ENCODE measurements at places on chromosomes 7 and 10. TPM values are rescaled to one million over a fixed set of nuclear protein-coding genes. Genes with fewer than 3 reads are reported as not detected.

PON1 gene
- total RNA-seq = not detected

DNA sequence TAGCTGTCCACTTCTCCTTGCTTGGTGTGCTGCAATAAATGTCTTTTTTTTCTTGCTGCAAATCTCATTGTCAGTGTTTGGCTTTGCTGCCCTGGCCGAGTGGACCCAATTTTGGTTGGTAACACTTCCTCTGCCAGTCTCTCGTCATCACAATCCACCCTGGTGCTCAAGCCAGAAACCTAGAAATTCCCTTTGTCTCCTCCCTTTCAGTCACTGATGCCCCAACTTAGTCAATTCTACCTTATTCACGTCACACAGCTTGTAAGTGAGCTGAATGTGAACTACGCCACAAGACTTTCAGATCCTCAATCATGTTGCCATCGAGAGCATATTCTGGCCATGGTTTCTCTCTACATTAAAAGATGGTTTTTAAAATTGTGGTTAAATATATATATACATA, 13.0 kb upstream of the FRA10AC1 start:
- peak overlapping the region; percentile 51 for H3K27ac ChIP-seq
- DNase-seq = no peak
- peak overlapping the region; percentile 1 for H3K4me3 ChIP-seq
- H3K36me3 ChIP-seq = no peaks in the 10 kb centered on the region

GRCh38 chr7:130881091-130881798, 147.2 kb upstream of the KLF14 start:
- DNase-seq = no peak
- H3K27me3 ChIP-seq = no peaks in the 10 kb centered on the region
- no peak overlapping the region for H3K27ac ChIP-seq
- peaks cover 7% of the 10 kb centered on the region for H3K4me1 ChIP-seq
- H3K4me3 ChIP-seq = no peak overlapping the region

DNA sequence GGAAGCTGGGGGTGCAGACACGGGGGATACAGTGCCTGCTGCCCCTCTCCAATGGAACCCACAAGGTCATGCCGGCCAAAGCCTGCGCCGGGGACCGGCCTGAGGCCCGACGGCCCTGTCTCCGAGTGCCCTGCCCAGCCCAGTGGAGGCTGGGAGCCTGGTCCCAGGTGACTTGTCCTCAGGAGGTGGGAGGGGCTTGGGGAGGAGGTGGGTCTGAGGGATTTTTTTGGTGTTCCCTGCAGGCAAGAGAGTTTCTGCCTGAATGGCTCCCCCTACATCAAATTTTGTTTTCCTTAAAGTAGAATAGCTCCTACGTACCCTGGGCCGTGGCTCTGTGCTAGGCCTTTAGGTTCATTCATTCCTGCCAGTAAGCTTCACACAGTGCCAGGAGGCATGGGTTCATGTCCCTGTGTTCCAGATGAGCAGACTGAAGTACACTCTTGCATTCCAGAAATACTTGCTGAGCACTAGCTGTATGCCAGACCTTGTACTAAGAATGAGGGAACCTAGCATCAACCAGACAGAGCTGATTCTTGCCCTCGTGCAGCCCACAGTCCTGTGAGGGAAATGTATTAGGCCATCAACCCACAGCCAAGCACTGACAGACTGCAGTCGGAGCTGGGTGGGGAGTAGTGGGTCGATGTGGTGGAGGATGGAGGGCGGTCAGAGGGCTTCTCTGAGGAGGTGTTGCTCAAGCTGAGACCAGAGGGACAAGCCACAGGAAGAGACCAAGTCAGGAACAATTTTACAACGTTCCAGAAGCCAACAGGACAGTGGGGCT, 31.1 kb downstream of the TBATA start:
- DNase-seq = no peak
- H3K4me3 ChIP-seq = no peak overlapping the region
- H3K4me1 ChIP-seq = no peaks in the 10 kb centered on the region

GRCh38 chr7:66426996-66427395, 201.7 kb upstream of the KCTD7 start:
- no peak overlapping the region for H3K27ac ChIP-seq
- no peaks in the 10 kb centered on the region for H3K27me3 ChIP-seq
- DNase-seq = no peak
- no peak overlapping the region for H3K4me3 ChIP-seq
- peaks cover 54% of the 10 kb centered on the region for H3K36me3 ChIP-seq
- no peaks in the 10 kb centered on the region for H3K4me1 ChIP-seq

DNA sequence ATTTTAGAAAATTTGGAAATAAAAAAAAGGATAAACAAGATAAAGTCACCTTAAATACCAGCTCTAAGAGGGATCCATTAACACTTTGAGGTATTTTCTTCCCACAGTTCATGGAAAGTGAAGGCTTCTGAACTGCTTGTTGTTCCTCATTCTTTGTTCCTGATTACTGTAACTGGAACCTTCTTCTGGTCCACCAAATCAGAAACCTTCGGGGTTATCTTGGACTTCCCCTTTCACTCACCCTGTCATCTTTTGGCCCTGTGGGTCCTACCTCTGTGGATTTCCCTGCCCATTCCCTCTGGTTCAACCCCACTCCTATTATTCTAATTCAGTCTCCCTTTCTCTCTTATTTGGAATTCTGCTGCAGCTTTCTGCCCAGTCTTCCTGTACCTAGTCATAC, 116.5 kb upstream of the PRPS1L1 start:
- no peak for DNase-seq
- no peaks in the 10 kb centered on the region for H3K36me3 ChIP-seq
- H3K27me3 ChIP-seq = peaks cover 3% of the 10 kb centered on the region
- peaks cover 6% of the 10 kb centered on the region for H3K4me1 ChIP-seq
